ENCODE measurements at places on chromosomes 5 and 9.

DNA sequence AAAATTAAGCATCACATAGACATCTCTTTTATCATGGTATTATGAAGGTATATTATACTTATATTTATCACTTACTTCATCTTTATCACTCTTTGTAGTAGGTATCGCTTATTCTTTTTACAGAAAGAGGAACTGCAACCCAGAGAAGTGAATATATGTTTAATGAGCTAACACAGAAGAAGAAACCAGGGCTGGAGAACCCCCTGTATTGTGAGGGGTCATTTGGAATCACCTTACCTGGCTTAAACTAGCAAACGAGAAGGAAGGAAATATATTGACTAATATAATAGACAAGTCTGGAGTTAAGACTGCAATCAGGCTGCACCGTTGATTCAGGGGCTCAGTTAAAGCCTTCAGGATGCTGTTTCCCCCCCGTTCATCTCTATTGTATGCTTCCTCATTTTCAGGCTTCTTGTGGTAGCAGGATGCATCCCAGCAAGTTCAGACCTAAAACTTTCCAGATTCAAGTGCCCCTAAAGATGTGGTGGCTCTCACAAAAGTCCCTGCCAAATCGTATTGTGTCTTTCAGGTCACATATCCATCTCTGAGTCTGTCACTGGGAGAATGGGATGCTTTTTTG, 146.4 kb downstream of the GCNT1 start:
- no peak for DNase-seq

GRCh38 chr9:127423934-127424675, at the start of gene ZNF79:
TSS of gene ZNF79 (plus strand) at chr9:127424382. CDS start at chr9:127424788, 406 bp downstream.
- DNase-seq = peak; percentile 84

- no peak for DNase-seq
Observed at GRCh38 chr5:37840053-37841034, 503 bp upstream of the GDNF start.

DNA sequence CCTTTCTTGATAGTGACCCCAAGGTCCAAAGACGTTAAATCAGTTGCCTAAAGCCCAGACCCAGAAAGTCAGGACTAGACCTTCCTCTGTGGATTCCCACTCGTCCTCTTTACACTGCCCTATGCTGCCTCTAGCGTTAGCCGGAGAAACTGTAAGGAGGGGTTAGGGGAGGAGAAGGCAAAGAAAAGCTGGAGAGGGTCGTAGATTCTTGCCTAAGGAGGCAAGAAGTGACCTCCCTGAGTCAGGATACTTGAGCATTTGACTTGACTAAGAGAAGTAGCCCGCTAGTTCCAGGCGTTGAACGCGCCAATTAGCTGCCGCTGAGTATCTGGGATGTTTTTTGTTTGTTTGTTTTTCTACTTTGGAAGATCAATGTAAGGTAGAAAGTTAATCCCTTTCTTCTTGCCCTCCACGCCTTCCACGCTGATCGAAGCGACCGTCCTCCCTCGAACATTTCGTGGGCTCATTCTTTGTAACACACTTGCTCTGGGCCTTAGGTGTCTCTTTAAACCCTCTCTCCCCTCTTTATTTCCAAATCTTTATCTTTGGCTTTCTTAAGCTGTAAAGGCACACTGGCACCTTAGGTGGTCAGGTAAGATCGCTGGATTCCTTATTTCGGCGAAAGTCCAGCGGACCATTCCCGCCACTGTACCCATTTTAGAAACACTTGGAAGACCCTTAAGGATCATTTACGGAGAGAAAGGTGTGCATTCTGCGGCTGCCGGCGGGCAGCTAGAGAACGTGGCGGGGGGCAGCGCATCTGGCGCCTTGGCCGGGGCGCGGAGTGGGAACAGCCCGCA, 5.1 kb upstream of the RGMB start:
- DNase-seq = peak; percentile 20

GRCh38 chr9:128190516-128191405, 611 bp downstream of the CIZ1 start:
- DNase-seq = no peak

DNA sequence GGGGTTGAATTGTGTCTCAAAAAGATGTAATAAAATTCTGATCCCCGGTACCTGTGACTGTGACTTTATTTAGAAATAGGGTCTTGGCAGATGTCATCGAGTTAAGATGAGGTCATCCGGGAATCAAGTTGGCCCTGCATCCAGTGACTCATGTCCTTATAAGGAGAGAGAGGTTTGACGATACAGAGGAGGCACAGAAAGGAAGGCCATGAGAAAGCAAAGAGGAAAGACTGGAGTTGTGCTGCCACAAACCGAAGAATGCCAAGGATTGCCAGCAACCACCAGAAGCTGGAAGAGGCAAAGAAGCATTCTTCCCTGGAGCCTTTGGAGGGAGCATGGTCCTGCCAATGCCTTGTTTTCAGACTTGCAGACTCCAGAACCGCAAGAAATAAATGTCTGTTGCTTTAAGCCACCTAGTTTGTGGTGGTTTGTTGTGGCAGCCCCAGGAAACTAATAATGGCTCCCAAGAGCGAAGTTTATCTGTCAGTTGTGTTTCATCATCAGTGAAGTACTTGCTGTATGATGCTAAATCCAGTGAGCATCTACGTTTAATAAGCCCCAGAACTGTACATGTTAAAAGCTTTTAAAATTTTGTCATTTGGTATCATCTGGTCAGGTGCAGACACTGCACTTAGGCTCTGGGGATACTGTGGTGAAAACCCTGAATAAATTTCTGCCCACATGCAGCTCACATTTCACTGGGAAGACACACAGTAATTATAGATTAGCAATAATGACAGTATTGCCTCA, 114.8 kb downstream of the TLE4 start:
- no peak for DNase-seq

DNA sequence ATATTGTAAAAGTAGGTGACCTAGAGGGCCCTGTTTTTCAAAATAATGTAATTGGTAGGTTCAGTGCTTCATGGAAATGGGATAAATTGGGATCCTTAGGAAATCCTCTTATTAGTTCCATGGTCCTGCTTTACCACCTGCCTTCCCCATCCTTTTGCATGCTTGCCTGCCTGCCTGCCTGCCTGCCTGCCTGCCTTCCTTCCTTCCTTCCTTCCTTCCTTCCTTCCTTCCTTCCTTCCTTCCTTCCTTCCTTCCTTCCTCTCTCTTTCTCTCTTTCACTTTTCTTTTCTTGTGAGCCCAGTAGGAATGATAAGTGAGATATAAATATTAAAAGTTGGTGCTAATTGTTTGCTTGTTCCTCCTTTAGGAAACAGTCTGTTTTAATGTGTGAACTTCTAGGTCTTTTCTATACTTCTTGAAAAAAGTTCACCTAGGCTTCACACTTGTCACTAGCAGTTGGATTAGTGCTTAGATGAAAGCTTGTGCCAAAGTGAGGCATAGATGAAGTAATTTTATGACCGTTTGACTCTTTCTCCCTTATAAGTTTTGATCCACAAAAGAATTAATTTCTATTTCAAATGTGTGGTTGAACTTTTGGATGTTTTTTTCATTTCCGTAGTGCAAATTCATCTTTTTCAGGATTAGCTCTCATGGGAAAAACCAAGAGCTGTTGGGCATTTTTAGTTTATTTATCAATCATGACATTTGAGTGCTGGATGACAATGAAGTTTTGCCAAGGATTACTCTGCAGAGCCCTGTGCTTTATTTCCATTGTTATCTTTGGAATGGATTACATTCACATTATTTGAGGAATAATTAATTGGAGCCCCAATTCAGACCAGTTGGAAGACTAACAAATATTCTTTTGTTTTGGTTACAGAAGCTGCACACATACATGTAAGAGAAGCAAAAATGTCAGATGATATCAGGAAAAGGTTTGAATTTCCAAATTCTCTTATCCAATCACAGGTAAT, 30.7 kb downstream of the FOCAD start:
- DNase-seq = no peak

- no peak for DNase-seq
Observed at GRCh38 chr5:90201923-90202322, 207.6 kb downstream of the CETN3 start.

GRCh38 chr5:103902893-103903292, 340.3 kb upstream of the NUDT12 start:
- DNase-seq = no peak

DNA sequence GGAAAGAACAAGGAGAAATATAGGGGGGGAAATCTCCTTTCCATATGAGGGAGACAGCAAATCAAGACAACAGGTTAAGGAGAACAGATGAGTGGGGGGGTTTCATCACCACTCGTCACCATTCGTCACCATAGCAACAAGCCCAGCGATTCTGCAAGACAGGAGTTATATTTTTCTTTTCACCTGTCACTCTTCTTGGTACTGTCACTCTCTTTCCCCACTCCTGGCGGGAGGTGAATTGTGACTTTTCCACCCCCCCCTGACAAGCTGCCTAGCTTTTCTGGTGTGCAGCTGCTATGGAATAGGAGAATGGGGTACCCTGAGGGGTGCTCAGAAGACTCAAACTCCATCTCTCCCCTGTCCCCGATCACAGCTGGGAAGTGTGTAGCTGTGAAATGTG, 239.9 kb downstream of the FAM114A2 start:
- DNase-seq = no peak

DNA sequence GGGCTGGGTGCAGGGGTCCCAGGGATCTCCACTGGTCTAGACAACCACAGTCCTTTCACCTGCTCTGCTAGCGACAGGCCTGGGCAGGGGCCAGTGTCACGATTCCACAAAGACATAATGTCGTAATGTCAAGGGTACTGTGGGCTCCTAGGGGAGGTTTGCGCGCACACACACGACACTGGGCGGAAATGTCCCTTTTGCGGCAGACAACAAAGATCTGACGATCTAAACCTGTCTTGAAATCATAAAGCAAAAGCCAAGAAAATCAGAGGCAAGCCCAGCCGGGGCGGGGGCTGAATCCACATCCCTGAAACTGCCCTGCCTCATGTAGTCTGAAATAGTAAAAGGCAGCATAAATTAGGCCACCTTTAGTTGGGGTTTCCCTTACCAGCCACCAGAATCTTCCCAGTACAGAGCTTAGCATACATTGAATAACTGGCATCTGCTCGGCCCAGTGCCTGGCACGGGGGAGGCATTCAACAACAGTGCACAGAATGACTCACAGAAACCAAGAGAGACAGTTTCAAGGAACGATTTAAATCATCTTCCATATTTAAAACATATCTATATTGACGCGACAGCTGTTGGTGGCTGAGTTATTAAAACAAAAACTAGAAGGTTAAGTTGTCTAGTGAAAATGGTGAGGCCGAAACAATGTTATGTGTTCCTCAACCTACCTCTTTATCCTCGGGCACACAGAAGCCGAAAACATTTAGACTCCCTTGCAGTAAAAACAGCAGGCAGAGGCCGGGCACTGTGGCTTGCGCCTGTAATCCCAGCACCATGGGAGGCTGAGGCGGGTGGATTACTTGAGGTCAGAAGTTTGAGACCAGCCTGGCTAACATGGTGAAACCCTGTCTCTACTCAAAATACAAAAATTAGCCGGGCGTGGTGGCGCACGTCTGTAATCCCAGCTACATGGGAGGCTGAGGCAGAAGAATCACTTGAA, 151.0 kb downstream of the MYO10 start:
- DNase-seq = no peak

DNA sequence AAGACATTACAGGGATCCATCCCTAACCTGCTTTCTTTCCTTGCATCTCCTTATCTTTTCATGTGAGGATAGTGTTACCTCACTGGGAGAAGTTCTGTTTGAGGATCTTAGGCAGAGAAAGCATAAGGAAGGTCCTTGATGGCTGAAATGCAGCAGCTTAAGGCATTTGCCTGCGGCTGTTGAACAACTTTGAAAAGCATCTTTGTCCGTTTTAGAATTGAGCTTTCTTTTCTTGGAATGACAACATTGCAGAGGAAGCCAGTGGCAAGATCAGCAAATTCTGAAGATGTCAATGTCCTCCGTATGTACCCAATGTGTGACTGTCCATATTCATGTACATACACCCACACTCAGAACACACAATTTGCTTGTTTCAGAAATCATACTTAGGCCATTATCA, 436.2 kb downstream of the GABRG2 start:
- DNase-seq = no peak

DNA sequence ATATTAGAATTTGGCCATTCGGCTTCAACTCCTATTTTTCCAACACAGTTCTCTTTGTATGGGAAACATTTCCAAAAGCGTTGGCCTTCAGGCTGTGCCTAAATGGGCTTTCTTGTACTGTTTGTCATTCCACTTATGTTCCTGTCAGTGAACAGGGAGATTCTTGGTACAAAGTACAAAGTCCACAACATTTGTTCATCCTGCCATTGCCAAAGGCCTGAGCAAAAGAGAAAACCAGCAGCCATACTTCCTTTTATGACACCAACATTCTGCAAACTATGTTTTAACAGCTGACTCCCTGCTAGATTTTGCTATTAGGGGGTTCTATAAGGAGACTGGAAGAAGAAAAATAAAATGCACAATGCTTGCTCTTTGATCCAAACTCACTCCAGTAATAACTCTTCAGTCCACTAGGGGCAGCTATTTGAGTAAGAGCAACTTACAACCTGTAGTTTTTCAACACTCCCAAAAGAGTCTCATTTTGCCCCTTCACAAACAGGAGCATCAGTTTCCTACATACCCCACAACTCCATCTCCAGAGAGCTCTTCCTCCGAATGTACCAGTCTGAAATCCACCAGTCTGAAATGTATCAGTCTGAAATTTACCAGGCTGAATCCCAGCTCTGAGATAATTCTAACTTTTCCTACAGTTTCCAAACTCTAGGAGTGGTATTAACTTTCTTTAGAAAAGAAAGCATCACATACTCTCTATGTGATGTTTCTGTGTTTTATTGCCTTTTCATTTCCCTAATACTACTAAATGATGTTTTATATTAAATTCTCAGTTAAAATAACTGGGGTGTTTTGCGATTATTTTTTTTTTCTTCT, 693.8 kb downstream of the DNAH5 start:
- peak; percentile 49 for DNase-seq

DNA sequence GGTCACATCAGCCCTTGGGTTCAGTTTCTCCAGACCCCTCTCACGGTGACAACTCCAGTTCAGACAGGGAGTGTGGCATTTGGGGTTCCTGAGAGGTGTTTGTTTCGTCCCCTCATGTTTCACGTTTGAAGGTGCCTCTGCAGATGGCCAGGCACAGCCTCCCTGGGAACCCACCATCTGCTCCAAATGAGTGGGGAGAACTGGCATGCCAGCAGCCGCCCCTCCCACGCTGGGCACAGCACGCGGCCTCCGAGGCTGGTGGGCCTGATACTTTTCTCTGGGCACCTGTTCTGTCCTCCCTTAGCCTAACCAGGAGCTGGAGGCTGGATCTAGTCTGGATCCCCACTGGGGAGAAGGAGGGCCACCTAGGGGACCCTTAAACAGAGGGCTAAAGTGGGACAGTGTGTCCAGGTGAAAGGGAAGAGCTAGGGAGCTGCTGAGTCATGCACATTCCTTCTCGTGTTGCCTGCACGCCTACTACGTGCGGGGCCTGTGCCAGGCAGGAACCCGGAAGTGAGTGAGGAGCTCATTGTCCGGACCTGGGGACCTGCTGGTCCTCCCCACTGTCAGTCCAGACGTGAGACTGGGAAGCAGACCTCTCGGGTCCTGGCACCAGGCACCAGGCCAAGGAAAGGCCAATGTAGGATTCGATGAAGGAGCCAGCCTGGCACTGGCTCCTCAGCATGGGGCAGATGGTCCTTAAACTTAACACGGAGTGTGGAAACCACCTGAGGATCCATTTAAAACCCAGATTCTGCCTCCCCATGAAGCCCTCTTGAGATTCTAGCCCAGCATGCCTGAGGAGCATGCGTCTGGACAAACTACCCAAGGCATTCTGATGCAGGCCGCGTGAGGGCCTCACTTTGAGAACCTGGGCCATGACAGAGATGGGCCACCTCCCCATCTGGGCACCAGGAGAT, 11.7 kb downstream of the DNM1 start:
- no peak for DNase-seq
